ENCODE measurements at places on chromosomes 1 and 21. TPM values are rescaled to one million over a fixed set of nuclear protein-coding genes. Genes with fewer than 3 reads are reported as not detected.

The ERICH3 gene
- not detected for total RNA-seq

The CSF3R gene
- 0.28 TPM for total RNA-seq

The GPR52 gene
- 0.55 TPM for total RNA-seq

The SPRR5 gene
- not detected for total RNA-seq

The HSF2BP gene
- 1.7 TPM for total RNA-seq

The SELE gene
- total RNA-seq = not detected

The LCE1C gene
- not detected for total RNA-seq
